ENCODE measurements at places on chromosomes 11 and 22.
A peak's percentile ranks its signal among the peaks of the same experiment; 100 is the strongest.

- DNase-seq: no peak
These were observed 19.8 kb upstream of the PSMA1 start for GRCh38 chr11:14539982-14540421.

DNA sequence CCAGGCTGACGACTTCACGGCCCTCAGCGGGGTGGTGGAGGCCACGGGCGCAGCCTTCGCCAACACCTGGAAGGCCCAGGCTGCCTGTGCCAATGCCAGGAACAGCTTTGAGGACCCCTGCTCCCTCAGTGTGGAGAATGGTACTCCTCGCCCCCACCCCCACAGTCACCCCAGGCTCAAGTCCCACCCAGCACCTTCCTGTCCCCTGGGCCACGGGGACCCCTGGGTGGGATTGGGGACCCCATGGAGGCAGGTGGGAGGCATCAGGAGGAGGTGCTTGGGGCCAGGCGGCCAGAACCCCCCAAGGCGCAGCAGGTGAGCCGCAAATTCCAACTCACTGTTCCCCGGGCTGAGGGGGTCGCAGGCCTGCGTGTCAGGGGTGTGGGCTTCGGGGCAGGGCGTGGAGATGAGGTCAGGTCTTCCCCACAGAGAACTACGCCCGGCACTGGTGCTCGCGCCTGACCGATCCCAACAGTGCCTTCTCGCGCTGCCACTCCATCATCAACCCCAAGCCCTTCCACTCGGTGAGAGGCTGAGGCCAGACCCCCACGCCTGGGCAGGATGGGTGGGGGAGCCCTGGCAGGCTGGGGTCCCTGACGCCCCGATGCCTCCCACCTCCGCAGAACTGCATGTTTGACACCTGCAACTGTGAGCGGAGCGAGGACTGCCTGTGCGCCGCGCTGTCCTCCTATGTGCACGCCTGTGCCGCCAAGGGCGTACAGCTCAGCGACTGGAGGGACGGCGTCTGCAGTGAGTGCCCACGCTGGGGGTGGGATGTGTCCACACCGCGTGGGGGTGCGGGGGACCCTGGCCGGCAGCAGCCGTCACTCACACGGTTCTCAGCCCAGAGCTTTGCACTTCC is 9.4 kb downstream of the MUC5B start:
- no peak for DNase-seq

GRCh38 chr11:14445542-14446530 is 53.8 kb downstream of the COPB1 start:
- DNase-seq: peak; percentile 83

DNA sequence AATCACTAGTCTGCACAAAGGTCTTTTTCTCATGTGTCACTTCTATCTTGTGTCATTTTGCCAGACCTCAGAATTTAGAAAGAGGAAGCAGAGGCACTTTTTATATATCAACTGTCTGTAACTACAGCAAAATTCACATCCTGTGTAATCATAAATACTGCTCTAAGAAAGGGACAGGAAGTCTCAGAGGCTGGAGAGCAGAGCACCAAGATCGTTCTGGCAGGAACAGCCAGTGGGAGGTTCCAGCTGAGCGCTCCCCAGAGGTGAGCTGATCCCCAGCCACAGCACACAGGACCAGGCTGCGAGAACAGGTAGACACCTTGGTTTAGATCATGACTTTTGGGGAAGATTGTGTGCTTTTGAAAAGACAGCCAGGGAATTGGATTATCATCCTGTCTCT is at the start of gene MS4A7:
TSS of gene MS4A7 (plus strand) at position 179 of the 400 bp plus-strand sequence. CDS start 4,610 bp downstream, outside the sequence.
- no peak for DNase-seq

DNA sequence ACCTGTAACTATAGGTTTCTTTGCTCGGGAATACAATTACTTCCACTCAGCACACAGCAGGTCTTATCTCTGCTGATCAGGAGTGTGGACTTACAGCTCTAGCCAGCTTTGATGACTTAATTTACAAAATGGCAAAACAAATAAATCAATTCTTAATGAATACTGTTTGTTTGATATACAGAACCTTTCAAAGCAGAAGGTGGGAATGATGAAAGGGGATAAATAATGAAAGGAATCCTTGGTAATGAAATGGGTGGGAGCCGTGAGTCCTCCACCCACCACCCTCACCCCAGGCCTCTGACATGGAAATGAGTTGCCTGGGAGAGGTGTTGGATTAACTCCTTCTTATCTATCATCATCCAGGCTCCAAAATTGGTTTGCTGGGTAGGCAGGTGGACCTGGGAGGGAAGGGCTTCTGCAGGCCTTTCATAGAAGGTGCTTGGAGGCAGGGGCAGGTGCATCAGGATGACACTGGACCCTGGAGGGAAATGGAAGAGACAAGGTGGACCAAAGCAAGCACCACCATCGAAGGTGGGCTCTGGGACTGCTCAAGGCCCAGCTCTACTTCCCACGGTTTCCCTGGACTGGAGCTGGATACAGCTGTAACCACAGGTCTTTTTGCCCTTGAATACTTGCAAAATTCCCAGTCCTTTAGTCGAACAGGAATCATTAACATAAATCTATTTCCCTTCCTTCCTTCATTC is 23.0 kb downstream of the POU2AF1 start:
- no peak for DNase-seq

DNA sequence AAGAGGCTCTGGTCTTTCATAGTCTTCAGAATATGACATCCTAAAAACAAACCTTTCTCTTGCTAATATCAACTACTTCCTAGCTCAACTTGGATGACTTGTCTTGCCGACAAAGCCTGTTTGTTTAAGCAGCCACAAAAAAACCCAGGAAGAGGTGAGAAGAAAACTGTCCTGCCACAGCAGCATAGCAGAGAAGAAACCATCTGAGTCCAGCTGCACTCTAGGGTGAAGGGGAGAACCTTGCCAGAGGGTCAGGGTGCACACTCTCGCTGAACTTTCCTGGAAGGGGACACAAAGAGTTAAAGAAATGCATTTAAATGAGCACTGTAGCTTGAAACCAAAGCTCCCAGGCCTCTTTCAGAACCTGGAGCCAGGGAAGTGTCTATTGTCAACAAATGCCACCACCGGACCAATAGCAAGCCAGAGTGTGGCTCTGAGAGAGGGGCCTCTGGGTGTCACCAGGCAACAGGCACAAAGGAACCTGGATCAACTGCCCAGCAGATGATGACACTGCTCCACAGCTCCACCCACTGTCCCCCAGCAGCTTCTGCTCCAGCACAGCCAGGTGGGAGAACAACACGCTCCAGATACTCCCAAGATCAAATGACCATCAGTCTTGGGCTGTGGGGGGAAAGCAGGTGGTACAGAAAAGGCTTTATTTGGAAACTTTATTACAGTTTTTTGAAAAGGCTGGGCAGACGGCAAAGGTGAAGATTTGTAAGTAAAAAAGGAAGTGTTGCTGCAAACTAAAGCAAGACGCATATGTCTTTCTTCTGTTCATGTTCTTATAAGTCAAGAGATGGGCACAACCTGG is 105.7 kb downstream of the RASSF10 start:
- DNase-seq: no peak
